Activated CD8-positive, alpha-beta memory T cell treated with anti-CD3 and anti-CD28 coated beads for 1 hour (primary cell): ENCODE measurements at places on chromosomes 11 and 22.

- DNase-seq, result no peak
Measured at GRCh38 chr11:113591117-113591516, 115.0 kb downstream of the TMPRSS5 start.

GRCh38 chr11:30016588-30017363 is at the start of gene KCNA4:
Gene KCNA4 (minus strand): TSS chr11:30017030. CDS start chr11:30012678, 4,352 bp downstream.
- DNase-seq, result no peak

DNA sequence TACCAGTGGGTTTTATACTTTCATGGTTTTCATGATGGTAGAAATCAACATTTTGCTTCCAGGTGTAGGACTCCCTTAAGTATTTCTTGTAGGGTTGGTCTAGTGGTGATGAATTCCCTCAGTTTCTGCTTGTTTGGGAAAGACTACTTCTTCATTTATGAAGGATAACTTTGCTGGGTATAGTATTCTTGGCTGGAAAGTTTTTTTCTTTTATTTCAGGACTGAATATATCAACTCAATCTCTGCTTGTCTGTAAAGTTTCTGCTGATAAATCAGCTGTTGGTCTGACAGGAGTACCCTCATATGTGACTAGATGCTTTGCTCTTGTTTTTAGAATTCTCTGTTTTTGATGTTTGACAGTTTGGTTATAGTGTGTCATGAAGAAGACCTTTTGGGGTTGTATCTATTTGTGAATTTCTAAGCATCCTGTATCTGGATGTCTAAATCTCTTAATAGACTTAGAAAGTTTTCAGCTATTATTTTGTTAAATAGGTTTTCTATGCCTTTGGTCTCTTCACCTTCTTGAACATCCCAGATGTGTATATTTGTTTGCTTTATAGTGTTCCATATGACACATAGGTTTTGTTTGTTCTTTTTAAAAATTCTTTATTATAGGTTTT is 95.9 kb downstream of the ENTHD1 start:
- no peak for DNase-seq

GRCh38 chr11:11482730-11483129 is 129.7 kb upstream of the CSNK2A3 start:
- DNase-seq, result no peak

DNA sequence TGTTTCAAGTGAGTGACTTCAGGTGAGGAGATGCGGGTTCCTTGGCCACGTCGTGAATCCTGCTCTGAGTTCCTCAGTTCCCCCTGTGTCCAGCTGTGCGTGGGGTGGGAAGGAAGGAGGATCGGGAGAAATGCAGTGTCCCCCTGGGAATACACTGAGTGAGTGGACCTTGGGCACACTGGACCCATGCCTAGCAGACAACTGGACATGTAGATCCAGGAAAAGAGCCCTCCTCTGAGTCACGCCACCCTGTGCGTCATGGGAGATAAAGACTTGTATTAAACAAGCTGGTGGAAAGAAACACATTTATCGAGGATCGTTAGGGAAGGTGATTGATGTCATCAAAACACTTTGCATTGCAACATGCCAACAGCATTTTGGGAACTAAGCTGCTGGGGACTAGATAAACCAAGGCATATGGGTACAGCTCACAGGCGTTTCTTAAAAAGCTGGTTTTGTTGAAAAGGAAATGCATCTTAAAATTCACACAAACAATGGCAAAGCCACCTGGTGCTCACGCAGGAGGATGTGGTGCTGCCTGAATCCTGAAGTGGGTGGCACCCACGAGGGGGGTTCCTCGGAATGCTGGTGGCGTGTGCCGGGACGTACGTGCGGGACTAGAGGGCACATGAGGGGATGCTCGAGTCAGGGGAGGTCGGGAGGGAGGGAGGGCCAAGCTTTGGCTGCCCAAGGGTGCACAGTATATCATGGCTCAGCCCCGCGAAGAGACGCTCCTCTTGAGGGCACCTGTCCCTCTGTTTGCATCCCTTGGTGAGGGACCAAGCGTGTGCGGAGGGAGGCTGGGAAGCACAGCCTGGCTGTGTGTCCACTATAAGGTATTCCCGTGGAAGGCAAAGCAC is 303.5 kb downstream of the TBC1D22A start:
- no peak for DNase-seq

DNA sequence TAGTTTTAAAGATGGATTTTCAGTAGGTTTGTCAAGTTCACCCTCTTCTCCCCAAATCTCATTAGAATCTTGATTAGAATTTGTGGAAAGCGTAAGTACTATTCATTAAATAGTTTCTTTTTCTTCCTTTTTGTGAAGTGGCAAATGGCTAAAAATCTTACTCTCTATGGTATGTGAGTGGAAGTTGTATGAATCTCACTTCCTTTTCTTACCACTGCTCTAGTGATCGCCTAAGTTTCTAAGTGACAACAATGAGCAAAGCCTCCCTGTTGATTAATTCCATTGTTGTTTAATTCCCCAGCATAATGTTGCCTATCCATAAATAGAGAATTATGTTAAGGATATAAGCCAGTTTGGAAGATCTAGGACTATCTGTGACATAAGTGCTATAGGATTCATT is 82.7 kb downstream of the PGR start:
- DNase-seq, result no peak

GRCh38 chr11:29005401-29005980 is 897.3 kb downstream of the METTL15 start:
- DNase-seq, result no peak

DNA sequence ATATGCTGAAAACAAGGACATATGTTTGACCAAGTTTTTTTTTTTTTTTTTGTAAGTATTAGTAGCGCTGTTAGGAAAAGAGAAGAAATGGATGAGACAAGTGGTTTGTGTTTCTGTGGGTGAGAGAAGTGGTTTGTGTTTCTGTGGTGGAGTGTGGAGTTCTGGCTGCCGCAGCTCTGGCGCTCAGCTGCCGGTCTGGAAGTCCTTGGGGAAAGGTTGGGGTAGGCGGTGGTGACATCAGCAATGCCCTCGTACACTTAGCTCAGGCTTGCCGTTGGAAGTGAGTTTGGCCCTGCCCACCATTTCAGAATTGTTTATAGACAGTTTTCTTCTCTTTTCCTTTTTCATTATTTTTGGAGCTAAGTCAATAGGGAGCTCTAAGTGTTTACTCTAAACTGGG is 116.6 kb downstream of the TBC1D22A start:
- no peak for DNase-seq

DNA sequence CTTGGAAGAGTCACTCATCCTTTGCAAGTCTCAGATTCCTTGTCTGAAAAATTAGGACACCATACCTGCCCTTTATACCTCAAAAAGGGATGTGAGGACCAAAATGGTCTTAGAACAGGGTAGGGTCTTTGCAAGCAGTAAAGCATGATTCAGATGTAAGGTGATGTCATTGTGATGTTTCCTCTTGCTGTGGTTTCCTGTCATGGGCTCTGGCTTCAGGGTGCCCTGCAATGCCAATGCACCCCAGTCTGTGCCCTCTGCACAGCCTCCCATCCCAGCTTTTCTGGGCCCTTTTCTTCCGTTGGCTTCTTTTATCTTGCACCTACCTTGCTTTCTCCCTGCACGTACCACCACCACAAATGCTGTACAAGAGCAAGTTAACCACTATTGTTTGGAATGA is 87.8 kb upstream of the NNMT start:
- no peak for DNase-seq

DNA sequence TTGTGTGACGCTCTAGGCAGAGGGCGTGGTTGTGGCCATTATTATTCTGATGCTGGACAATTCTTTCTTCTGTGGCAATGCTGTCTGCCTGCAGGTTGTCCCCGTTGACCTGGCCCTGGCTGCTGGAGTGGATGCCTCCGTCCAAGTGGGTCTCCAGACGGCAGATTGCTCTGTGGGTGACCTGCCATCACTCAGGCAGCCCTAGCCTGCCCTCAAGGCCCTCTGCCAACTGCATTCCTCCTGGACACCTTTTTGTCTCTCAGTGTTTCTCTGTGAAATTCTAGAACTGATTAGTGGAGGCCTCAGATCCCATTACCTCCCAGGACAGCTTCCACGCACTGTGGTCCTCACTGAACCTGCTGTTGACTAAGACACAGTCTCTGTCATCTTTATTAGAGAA is 86.7 kb downstream of the TBC1D22A start:
- DNase-seq, result no peak

GRCh38 chr11:3087373-3087772 is 30.1 kb upstream of the CARS1 start:
- DNase-seq, result no peak

- DNase-seq, result no peak
Measured at GRCh38 chr11:30414806-30415205, 91.9 kb downstream of the ARL14EP start.

DNA sequence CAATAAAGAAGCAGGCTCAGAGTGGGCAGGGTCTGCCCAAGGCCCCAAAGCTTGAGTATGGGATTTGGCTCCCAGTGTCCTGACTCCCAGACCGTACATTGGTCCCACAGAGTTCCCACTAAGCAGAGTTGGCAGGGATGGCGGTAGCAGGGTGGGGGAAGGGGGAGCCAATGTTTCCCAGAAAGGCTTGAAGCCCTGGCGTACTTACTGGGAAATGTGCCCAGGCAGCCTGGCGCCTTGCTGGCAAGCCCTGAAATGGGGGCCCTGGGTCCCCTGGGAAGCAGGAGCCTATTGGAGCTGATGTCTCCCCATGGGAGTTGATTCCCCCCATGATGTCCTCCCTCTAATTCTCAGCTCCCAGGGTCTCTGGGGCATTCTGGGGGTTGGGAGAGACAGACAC is 9.3 kb downstream of the ARHGEF17 start:
- DNase-seq, result no peak

DNA sequence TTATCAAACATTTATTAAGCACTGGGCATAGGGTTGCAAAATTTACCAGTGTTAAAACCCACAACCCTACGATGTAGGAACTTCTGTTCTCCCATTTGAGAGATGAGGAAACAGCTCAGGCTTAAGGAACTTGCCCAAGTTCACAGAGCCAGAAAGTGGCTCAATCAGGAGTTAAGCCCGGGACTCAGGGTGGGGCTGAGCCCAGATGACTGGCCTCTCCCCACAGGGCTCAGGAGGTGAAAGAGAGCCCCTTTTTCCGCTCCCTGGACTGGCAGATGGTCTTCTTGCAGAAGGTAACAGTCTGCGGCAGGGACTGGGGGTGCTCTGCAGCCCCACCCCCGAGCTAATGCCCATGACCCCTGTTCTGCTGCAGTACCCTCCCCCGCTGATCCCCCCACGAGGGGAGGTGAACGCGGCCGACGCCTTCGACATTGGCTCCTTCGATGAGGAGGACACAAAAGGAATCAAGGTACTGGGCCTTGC is 5.6 kb upstream of the ANKRD13D start:
- no peak for DNase-seq

- no peak for DNase-seq
Measured at GRCh38 chr22:44879301-44879680, 126.9 kb downstream of the ARHGAP8 start.

DNA sequence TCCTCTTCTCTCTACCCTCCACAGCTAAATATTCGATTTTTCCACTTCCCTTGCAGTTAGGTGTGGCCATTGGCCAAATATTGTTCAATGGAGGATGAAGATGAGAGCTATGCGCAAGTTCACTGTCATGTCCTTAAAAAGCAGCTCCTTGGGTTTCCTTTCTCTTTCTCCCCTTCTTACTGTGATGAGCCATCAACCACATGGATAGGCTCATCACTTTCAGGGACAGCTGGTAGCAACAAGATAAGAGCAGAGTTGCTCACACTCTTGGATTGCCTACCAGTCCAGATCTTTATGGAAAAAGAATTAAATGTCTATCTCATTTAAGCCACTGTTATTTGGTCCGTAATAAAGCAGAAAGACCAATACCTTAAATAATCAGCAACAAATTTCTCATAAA is 377.0 kb downstream of the DDX10 start:
- no peak for DNase-seq

- DNase-seq, result no peak
Measured at GRCh38 chr11:117127171-117127901, 16.8 kb upstream of the PAFAH1B2 start.

- DNase-seq, result no peak
Measured at GRCh38 chr22:28949788-28950187, 66.4 kb downstream of the ZNRF3 start.

- DNase-seq, result no peak
Measured at GRCh38 chr22:23718371-23719165, 27.8 kb downstream of the RGL4 start.

DNA sequence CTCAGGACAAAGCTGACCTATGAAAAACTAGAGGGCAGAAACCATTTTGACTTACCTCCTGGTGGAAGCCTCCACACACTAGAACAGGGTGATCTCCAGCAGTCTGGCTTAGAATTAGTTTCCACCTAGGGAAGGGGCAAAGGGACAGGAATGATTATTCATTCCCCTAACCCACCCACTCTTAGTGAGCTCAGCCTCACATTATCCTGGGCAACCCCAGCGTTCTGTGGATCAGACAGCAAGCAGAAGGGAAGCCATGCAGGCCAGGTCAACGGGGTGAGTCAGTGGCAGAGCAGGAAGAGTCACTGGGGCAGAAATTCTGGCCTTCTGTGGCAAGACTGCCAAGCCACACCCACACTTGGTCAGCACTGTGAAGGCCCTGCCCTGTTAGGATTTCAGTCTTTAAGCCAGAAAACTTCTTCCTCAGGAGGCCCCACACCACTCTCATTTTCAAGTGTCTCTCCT is 10.5 kb downstream of the NUMA1 start:
- no peak for DNase-seq

- DNase-seq, result no peak
Measured at GRCh38 chr11:2237457-2238238, 32.7 kb downstream of the ASCL2 start.

- no peak for DNase-seq
Measured at GRCh38 chr11:22169833-22170232, 23.1 kb upstream of the ANO5 start.

DNA sequence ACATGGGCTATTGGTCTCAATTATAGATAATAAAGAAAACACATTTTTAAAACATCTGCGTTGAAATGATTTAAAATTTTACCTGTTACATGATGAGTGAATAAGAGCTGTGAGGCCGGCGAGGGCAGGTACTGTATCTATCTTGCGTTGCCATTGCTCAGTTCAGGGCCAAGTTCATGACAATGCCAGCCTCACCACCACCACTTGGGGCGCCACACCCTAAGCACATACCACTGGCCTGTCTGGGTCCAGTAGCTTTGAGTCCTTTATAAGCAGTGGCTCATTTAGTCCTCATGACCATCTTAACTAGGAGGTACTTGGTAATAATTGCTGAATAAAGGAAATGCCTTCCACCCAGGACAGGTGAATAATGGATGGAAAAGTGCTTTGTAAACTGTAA is 14.5 kb upstream of the MB start:
- no peak for DNase-seq

- no peak for DNase-seq
Measured at GRCh38 chr22:42461511-42461910, 29.3 kb upstream of the NFAM1 start.

DNA sequence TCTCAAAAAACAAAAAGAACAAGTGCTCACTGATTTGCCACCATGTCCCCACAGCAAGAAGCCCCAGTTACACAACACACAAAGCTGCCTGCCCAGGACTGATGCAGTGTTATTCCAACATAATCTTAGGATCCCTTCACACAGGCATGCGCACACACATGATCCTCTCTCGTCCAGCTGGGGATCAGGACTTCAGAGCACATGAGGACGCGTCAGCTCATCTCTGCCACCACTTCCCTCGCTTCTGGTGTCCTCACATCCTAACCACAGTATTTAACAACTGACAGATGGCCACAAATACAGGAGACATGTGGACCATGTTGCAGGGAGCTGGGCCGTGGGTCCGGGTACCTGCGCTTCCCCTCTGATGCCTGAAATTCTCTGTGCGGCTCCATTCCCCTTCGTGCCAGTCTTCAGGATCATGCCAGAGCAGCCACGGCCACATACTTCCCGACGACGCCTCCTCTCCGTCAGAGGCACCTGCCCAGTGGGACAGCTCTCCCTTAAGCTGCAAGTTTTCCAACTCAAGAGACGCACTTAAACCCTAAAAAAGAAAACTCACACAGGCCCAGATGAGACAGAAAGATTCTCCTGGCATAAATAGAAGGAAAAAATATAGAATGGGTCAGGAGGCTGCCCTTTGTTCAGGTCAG is 68.3 kb downstream of the PACSIN2 start:
- no peak for DNase-seq
